ENCODE measurements at places on chromosomes 1 and 21.

- DNase-seq = no peak
These were observed 23.9 kb downstream of the HSPG2 start for GRCh38 chr1:21913258-21913657.

DNA sequence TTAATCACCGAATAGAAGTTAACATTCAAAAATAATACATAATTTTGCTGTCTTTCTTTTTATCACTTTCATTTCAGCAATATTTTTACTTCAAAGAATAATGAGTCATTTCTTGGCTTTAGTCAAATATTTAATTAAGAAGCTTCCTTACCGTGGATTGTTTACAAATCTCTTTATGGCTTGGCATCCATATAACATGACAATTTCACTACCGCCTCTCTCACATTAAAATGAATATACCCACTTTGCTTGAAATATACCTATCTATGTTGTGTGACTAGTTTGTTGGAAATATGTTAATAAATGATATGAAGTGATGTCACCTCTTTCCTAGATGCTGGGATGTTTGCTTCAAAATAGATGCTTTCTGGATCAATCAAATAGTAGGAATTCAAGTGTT lies 1203.9 kb downstream of the AMY1C start:
- no peak for DNase-seq

DNA sequence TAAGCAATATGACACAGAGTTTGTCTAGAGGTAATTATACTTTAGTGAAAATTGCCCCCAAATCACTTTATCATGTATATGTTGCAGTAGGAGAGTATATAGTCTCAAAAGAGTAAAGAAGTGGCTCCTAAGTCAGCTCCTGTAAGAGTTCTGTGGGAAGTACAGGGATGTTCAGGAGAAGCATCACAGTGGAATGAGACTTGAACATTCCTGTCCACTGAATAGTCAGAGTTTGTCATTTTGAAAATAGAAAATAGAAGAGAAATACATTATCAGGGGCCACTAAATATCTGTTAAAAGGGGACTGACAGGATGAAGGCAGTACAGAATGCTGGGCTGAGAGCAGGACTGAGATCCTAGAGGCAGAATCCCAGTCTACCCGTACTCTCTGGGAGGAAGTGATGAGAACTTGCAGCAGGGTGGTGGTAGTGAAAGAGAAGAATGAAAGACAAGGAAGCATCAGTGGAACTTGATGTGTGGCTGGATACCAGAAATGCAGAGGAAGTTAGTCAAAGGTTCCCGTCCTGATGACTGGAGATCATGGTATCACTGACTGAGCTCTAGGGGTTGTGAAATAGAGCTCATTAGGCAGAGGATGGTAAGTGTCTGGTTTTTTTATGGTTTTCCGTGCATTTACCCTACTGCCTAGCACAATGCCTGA lies 153.4 kb downstream of the FMN2 start:
- no peak for DNase-seq

DNA sequence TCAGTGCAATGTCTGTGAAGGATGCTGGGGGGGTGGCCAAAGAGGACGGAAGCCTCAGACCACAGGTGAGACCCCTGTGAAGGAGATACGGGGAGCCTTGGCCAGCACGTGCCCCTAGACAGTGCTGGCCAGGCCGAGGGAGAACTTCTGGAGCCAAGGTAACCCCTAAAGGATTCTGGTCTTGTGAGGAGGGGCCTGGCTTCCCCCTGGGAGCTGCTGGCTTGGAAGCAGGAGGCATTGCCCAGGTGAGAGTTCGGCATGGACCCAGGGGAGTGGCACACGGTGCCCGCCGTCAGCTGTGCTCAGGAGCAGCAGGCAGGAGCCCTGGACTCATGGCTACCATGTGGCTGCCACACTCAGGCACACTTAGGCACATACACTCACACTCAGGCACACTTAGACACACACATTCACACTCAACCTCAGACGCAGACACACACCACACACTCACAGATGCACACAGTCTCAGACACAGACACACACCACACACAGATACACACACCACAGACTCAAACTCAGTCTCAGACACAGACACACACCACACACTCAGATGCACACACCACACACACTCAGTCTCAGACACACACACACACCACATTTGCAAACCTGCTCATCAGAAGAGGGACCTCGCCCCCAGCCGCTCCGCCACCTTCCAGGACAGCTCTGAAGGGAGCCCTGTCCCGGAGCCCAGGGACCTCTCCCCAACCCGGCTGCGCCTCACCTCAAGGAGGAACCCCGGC lies 1.1 kb upstream of the COL6A2 start:
- no peak for DNase-seq

GRCh38 chr1:51410568-51411460 lies 80.5 kb upstream of the TTC39A start:
- no peak for DNase-seq

- peak; percentile 19 for DNase-seq
These were observed 20.1 kb upstream of the HPCAL4 start for GRCh38 chr1:39711104-39711965.

- DNase-seq = no peak
These were observed 329.1 kb upstream of the VAMP3 start for GRCh38 chr1:7442036-7442435.

DNA sequence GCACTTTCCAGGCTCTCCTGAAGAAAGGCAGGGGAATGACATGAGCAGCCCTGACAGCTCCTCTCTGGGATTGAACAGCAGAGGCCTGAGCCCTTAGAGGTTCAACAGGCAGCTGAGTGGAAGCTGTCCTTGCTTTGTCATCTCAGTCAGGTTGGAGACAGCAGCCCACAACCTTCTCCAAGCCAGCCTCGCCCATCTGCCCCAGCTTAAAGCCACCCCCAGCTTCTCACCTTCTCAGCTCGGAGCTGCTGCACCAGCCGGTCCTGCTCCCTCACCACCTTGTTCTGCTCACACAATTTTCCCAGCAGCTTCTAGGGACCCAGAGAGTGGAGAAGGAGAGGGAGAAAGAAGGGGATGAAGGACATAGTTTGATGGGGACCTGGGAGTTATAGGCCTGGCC lies 35.2 kb upstream of the GOLT1A start:
- DNase-seq = no peak

GRCh38 chr1:62306065-62306464 lies 13.2 kb downstream of the KANK4 start:
- no peak for DNase-seq

DNA sequence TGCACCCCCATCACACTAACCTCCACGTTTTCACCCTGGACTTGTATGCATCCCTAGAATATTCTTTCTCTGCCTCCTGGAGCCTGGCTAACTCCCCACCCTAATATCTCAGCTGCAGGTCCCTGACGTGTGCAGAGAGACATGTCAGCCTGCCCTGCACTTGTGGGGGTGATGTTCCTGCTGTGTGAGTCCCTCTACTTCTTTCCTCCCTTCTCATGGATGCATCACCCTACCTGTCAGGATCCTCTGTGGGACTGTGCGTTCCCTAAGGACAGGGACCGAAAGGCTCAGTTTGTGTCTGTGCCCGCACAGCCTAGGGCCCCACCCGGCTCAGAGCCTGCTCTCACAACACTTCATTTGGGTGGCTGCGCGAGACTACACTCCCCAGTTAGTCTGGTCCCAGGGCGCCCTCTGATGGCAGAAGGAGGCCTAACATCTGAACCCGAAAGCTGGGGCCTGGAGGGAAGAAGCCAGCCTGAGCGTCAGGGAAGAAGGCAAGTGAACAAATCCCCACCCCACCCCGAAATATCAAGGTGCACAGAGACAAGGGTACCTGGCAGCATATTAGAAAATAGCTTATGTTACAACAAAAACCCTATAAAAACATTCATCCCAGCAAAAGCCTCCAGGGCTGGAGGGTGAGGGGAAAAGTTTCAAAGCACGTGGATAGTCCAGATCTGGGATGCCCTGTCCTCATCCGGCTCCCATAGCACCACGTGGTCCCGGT lies 3.7 kb downstream of the CD52 start:
- peak; percentile 94 for DNase-seq

GRCh38 chr1:162487241-162487640 lies 10.4 kb upstream of the UHMK1 start:
- no peak for DNase-seq

- DNase-seq = no peak
These were observed 38.9 kb downstream of the ALG14 start for GRCh38 chr1:95033843-95034242.
